ENCODE measurements at places on chromosomes 16 and 17. TPM values are rescaled to one million over a fixed set of nuclear protein-coding genes. Genes with fewer than 3 reads are reported as not detected.
A peak's percentile ranks its signal among the peaks of the same experiment; 100 is the strongest.

DNA sequence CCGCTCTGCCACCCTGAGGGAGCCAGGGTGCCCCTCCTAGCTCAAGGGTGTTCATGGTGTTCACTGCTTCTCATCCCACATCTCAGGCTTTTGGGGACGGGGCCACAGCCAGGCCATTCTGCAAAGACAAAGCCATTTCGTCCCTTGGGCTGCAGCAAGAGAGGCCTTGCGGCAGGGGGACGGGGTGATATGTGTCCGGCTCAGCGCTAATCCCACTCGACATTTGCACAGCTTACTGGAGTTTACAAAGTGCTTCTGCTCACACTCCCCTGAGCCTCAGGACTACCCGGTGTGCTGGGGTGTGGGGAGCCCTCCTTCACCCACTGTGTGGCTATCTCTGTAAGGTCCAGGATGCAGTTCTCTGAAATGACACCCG, 84.3 kb downstream of the RTN4RL1 start:
- DNase-seq: no peak

DNA sequence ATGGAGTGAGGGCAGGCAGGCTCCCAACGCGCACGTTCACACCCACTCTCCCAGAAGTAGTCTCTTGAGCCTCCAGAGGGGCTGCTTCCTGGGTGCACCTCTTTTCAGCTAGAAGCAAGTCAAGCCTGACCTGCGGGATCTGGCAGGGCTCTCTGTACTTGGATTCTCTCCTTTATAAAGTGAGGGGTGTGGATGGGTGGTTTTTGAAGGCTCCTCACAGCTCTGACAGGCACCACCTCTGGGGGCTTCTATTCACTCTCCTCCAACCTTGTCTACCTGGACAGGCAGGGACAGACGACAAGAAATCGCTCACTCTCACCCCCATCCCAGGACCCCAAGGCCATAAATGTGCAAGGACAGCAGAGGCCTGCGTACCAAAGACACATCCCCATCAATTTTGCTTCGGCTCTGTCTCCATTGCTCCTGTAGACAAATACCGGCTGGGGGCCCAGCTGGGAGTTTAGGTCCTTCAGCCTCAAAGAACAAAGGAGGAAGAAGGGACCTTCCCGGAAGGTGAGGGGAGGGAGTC, 814 bp upstream of the DYNLL2 start:
- peak; percentile 6 for DNase-seq

- peak; percentile 77 for DNase-seq
Measured at GRCh38 chr16:74896389-74897370, 88.2 kb downstream of the WDR59 start.

DNA sequence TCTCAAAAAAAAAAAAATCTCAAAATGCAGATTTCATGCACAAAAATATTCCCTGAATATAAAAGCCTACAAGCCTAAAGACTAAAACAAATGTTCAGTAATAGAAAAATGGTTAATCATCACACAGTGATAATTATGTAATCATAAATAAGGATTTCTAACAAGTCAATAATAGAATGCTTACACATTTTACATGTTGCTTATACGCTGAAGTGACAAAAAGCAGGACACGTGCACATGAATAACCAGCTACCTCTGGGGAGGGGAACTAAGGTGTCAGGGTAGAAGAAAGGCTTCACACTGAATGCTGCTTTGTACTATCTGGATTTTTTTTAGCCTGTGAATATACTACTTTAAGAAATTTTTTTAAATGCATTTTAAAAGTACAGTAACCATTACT, 31.1 kb downstream of the HEATR6 start:
- DNase-seq: no peak

GRCh38 chr17:57649731-57650484, 95.2 kb downstream of the CCDC182 start:
- peak; percentile 79 for DNase-seq

GRCh38 chr17:45131616-45132319, 547 bp downstream of the PLCD3 start:
- no peak for DNase-seq

GRCh38 chr16:62130101-62130500, 93.9 kb upstream of the CDH8 start:
- DNase-seq: peak; percentile 3

DNA sequence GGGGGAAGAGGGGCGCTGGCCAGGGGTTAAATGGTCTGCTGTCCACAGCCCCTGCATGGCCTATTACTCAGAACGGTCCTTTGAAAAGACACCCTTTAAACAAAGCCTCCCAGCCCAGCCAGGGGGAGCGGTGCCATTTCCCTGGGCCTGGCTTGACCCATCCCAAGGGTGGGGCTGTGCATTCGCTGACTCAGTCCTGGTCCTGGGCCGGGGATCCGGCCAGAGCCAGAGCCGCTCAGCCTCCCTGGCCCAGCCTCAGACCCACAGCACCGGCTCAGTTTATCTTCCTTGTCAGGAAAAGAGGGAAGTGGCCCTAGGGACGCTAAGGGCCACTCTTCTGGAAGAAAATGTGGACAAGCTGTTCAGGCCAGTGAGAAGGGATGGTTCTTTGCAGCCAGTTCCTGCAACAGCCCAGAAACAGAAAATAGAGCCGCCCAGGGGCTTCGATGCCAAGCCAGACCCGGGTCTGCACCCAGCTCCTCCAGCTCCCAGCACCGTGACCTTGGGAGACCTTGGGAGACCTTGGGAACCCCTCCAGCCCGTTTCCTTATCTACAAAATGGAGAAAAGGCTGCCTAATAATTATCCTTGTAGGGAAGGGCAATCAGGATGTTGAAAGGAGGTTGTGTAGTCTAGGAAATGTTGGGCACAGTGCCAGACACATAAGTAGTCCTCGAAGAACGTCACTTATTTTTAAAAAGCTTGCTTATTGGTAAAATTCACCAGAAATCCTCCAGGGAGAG, 82.5 kb downstream of the ZDHHC7 start:
- DNase-seq: no peak

GRCh38 chr17:8941520-8941919, 24.0 kb downstream of the PIK3R5 start:
- DNase-seq: no peak

DNA sequence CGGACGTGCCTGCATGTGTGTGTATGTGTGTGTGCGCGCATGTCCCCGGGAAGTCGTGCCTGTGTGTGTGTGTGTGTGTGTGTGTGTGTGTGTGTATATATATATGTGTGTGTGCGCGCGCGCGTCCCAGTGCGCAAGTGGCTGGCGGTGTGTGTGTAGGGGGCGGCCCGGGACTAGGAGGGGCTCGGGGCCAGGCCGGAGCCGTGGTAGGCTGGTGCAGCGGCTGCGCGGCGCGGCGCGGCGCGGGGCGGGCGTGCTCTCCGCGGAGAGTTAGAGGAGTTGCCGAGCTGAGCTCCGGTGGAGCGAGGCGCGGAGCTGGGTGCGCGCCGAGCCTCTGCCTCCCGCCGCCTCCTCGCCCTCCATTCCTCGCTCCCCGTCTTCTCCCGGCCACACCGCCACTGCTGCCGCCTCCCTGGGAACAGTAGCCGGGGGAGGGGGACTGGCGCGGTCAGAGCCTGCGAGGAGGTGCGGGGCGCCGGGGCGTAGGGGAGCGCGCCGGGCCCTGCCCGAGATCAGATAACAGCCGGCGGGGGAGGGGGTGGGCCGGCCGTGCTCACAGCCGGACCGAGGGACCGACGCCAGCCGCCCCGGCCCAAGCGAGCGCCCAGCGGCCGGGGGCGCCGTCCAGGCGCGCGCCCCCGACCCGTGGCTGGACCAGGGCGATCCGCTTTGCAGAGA, at the start of gene KCNJ12:
KCNJ12 (plus strand) TSS at position 277 of the 678 bp plus-strand sequence. CDS start 38,986 bp downstream, outside the sequence.
- DNase-seq: no peak

GRCh38 chr16:67428146-67428731, 2.7 kb upstream of the HSD11B2 start:
- DNase-seq: peak; percentile 42

GRCh38 chr17:12800855-12801365, 11.6 kb downstream of the ARHGAP44 start:
- DNase-seq: no peak

DNA sequence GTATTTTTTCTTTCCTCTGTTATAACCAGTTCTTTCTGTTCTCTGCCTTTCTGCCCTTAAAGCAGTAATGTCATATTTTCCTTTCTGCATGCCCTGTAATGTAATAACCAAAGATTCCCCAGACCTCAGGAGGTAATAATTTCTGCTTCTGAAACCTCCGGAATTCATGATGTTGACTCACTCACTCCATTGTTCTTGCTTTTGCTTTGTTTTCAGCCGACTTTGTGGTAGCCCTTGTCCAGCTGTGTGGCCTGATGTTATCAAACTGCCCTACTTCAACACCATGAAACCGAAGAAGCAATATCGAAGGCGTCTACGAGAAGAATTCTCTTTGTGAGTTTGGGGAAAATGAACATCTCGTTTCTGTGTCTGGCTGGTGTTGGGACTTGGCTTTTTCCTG, 55.9 kb downstream of the CDK12 start:
- peak; percentile 32 for DNase-seq

GRCh38 chr17:4585638-4585994, 1.3 kb downstream of the SMTNL2 start:
- no peak for DNase-seq

DNA sequence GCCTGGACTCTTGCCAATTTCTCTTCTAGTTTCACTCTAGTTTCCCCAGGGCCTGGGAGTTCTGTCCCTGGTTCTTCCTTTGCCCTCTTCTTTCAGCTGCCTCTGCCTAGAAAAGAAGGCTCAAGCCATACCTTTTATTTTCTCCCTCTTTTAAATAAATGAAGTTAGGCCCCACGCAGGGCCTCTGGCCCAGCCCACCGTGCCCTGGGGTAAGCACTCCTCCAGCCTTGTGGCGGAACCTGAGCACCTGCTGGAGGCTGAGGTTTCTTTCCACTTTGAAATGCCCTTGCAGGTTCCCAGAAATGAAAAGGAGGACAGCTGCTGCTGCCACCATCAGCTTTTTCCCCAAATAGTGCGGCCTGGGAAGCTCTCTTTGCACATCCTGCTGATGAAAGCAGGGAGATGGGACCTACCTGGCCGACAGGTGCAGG, 139.4 kb downstream of the CCDC182 start:
- no peak for DNase-seq

DNA sequence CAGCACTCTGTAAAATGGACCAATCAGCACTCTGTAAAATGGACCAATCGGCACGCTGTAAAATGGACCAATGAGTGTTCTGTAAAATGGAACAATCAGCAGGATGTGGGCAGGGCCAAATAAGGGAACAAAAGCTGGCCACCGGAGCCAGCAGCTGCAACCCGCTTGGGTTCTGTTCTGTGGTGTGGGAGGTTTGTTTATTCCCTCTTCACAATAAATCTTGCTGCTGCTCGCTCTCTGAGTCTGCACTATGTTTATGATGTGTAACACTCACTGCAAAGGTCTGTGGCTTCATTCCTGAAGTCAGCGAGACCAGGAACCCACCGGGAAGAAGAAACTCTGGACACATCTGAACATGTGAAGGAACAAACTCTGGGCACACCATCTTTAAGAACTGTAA, 20.5 kb downstream of the TMEM100 start:
- no peak for DNase-seq

GRCh38 chr16:87552072-87552718, 50.1 kb upstream of the JPH3 start:
- DNase-seq: no peak

GRCh38 chr17:50359998-50360461, 13.0 kb downstream of the MRPL27 start:
- DNase-seq: no peak

- DNase-seq: no peak
Measured at GRCh38 chr17:1843947-1844346, 14.1 kb downstream of the RPA1 start.

- no peak for DNase-seq
Measured at GRCh38 chr16:87703835-87704375, 61.9 kb downstream of the KLHDC4 start.

DNA sequence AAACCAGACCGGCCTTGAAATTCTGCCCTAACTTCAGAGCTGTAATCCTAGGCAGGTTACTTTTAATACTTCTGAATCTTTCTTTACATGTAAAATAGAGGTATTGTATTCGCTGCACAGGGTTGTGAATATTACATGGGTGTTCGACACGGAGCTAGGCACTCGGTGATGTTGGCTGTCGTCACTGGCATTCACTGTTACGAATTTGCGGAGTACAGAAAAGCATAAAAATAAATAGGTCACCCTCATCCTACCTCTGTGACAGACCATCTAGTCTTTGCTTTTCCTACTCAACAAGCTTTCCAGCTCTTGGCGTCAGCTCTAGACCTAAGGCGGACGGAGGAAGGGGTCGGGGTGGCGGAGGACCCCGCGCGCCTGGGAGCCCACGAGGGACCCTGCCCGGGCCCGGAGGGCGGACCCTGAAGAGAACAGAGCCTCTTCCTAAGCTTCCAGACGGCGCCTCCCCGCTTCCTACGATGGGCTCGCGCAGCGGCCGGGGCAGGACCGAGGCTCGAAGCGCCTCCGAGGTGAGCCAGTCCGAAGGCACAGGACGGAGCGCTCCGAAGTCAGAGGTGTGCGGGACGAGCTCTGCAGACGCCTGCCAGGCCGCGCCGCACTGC, 879 bp upstream of the SPG7 start:
- DNase-seq: no peak

- DNase-seq: no peak
Measured at GRCh38 chr16:25087761-25088160, 23.8 kb upstream of the LCMT1 start.

ZNF287 gene
- total RNA-seq: 0.07 TPM

RRAD gene
- not detected for total RNA-seq

TMEM235 gene
- not detected for total RNA-seq

C1QTNF8 gene
- total RNA-seq: not detected

NPIPB8 gene
- total RNA-seq: not detected

GCGR gene
- not detected for total RNA-seq

RHBDF1 gene
- 21.4 TPM for total RNA-seq

TIMP2 gene
- 119 TPM for total RNA-seq

KRTAP4-9 gene
- total RNA-seq: 0.57 TPM

RAB26 gene
- 9.5 TPM for total RNA-seq

ZNF213 gene
- total RNA-seq: 3.8 TPM
